ENCODE measurements at places on chromosomes 2 and 18. TPM values are rescaled to one million over a fixed set of nuclear protein-coding genes. Genes with fewer than 3 reads are reported as not detected.

The SPP2 gene
- not detected for polyA plus RNA-seq

The CRYBA2 gene
- polyA plus RNA-seq, result not detected

The SATB2 gene
- polyA plus RNA-seq, result 2.1 TPM

The FNDC4 gene
- 18.2 TPM for polyA plus RNA-seq

The IL1B gene
- polyA plus RNA-seq, result 1.1 TPM

The TEKT4 gene
- not detected for polyA plus RNA-seq

The LRP1B gene
- polyA plus RNA-seq, result not detected

The OTOS gene
- not detected for polyA plus RNA-seq

The KLHL41 gene
- 0.11 TPM for polyA plus RNA-seq

The RMND5A gene
- 6.8 TPM for polyA plus RNA-seq

The RIT2 gene
- polyA plus RNA-seq, result not detected

The DPP4 gene
- 31.6 TPM for polyA plus RNA-seq

The PRSS56 gene
- polyA plus RNA-seq, result not detected

The DNAH7 gene
- 0.40 TPM for polyA plus RNA-seq

The LTBP1 gene
- polyA plus RNA-seq, result 157 TPM

The GCG gene
- polyA plus RNA-seq, result not detected

The PFN4 gene
- 0.60 TPM for polyA plus RNA-seq

The NDUFAF7 gene
- 16.4 TPM for polyA plus RNA-seq

The RTP5 gene
- not detected for polyA plus RNA-seq

The RAB17 gene
- not detected for polyA plus RNA-seq
